GM23248 (cell line): ENCODE measurements at places on chromosomes 4 and X. TPM values are rescaled to one million over a fixed set of nuclear protein-coding genes. Genes with fewer than 3 reads are reported as not detected.

The ATP2B3 gene
- polyA plus RNA-seq, result not detected in 2 replicates

The CT55 gene
- polyA plus RNA-seq, result not detected in 2 replicates

The HAND2 gene
- 17.8 and 19.3 TPM in 2 replicates for polyA plus RNA-seq

The EMCN gene
- 1.0 TPM in 1 of 2 replicates, not detected in the other for polyA plus RNA-seq

The NPNT gene
- polyA plus RNA-seq, result 0.05 TPM in 1 of 2 replicates, not detected in the other

The CYSLTR1 gene
- 0.08 TPM in 1 of 2 replicates, not detected in the other for polyA plus RNA-seq

The TMPRSS11D gene
- polyA plus RNA-seq, result not detected in 2 replicates

The SPANXA2 gene
- polyA plus RNA-seq, result not detected in 2 replicates

The SORCS2 gene
- polyA plus RNA-seq, result 0.38 and 0.74 TPM in 2 replicates

The CLDN2 gene
- polyA plus RNA-seq, result not detected in 2 replicates

The TMPRSS11A gene
- not detected in 2 replicates for polyA plus RNA-seq

The HSFX4 gene
- polyA plus RNA-seq, result not detected in 2 replicates

The PRPS2 gene
- 20.6 and 21.1 TPM in 2 replicates for polyA plus RNA-seq

The TACR3 gene
- not detected in 2 replicates for polyA plus RNA-seq

The MSMO1 gene
- polyA plus RNA-seq, result 70.9 and 72.7 TPM in 2 replicates

The PLXNA3 gene
- 26.7 and 35.1 TPM in 2 replicates for polyA plus RNA-seq

The TEC gene
- polyA plus RNA-seq, result 0.28 TPM in 1 of 2 replicates, not detected in the other

The LDB2 gene
- polyA plus RNA-seq, result 48.6 and 52.8 TPM in 2 replicates
